ENCODE measurements at places on chromosomes 16 and 17.

- DNase-seq = no peak
These were observed 843.7 kb downstream of the CDH11 start for GRCh38 chr16:64278196-64278595.

DNA sequence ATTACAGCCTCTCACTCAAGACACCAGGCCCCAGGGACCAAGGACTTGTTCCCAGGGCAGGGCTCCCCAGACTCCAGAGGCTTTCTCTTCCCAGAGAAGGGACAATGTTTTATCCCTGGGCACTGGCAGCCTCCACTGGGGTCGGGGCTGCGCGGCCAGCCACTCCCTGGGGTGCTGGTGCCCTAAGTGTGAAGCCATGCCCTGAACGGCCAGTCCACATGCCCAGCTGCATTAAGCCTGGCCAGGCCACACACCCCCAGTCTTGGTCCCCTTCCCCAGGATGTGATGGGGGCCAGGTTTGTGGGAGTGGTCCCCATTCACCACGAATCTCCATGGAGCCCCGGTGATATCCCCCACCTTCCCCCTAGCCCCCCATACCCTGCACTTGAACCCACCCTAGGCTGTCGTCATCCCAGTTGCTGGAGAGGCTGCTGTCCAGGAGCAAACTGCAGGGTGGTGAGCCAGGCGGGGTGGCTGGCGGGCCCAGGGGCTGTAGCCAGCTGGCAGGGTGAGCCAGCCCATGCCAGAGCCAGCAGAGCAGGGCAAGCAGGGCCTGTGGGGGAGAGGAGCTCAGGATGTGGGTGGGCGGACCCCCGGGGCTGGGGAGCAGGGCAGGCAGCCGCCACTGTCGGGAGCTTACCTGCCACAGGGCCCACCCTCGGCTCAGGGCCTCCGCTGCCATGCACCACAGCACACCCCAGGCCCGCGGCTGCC is 4.6 kb downstream of the PAQR4 start:
- DNase-seq = no peak

- DNase-seq = no peak
These were observed 119.1 kb downstream of the RAB11FIP4 start for GRCh38 chr17:31510308-31511194.

- no peak for DNase-seq
These were observed 374.6 kb upstream of the ASIC2 start for GRCh38 chr17:33667671-33668070.

- DNase-seq = peak; percentile 44
These were observed 161.5 kb downstream of the ZFHX3 start for GRCh38 chr16:72886346-72886974.

- DNase-seq = no peak
These were observed 617.7 kb upstream of the CDH11 start for GRCh38 chr16:65739518-65739917.

DNA sequence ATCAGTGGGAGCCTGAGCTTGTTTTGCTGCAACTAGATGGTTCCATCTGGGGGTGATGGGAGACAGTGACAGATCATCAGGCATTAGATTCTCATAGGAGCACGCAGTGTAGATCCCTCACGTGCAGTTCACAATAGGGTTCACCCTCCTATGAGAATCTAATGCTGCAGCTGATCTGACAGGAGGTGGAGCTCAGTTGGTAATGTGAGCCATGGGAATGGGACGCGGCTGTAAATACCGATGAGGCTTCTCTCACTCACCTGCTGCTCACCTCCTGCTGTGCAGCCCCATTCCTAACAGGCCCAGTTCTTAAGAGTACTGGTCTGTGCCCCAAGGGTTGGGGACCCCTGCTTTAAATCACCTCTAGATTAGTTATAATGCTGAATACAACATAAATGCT is 137.5 kb upstream of the PLEKHM1 start:
- DNase-seq = no peak

DNA sequence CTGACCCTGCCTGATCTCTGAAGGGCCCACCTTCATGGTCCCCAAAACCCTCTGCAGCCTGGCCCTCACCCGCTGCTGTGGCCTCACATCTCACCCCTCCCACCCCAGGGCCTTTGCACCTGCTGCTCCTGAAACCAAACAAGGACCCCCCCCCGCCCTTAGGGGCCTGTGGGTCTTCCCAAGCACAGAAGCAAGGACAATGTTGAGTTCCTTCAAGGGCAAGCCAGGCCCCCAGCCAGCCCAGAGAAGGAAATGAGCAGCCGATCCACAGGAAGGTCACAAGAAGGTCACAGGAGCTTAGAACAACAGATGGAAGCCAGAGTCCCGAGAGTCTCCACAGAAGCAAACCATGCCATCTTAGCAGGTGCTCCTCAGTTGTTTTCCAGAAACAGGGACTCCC is 493 bp upstream of the PDE6G start:
- no peak for DNase-seq

Measured in retina (tissue), 1 donor.